SJSA1 (cell line): ENCODE measurements at places on chromosomes 1 and 21. TPM values are rescaled to one million over a fixed set of nuclear protein-coding genes. Genes with fewer than 3 reads are reported as not detected.

- H3K27me3 ChIP-seq, result 0 out of 2 replicates have a peak, but pooled peaks cover 4% of the 10 kb centered on the region
- no peak for DNase-seq
- no peaks in the 10 kb centered on the region for H3K36me3 ChIP-seq
- no peak overlapping the region for H3K4me3 ChIP-seq
- H3K4me1 ChIP-seq, result no peaks in the 10 kb centered on the region
Observed at GRCh38 chr1:242854466-242854865, 330.0 kb upstream of the PLD5 start.

- DNase-seq, result no peak
- H3K36me3 ChIP-seq, result no peaks in the 10 kb centered on the region; the same call in 1 of the 2 replicates
- H3K4me1 ChIP-seq, result peaks cover 12% of the 10 kb centered on the region
Observed at GRCh38 chr1:205272536-205272935, 44.8 kb downstream of the TMCC2 start.

Gene LCE2C
- not detected in 2 replicates for total RNA-seq

Gene TRIM17
- total RNA-seq, result not detected in 2 replicates

Gene KLHDC9
- total RNA-seq, result not detected in 2 replicates

DNA sequence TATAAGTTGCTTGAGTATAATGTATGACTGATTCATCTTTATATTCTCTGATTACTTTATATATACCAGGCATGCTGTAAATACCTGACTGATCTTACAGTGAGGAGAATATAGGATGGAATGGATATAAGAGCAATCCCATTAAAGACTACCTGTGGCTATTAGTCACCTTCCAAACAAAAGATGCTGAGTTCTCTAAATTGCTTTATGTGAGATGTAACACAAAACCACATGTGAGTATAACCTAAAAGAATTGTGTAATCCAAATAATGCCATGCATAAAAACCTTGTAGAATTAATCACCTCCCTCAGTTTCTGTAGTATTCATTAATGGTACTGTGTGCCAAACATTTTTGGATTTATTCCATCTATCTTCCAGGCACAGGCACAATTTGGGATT lies 134.6 kb upstream of the LRRC7 start:
- H3K4me3 ChIP-seq, result no peak overlapping the region
- H3K36me3 ChIP-seq, result no peaks in the 10 kb centered on the region
- H3K27me3 ChIP-seq, result no peaks in the 10 kb centered on the region
- DNase-seq, result no peak

GRCh38 chr21:29332461-29333362 lies 34.0 kb downstream of the BACH1 start:
- peaks cover 45% of the 10 kb centered on the region for H3K36me3 ChIP-seq
- no peaks in the 10 kb centered on the region for H3K27me3 ChIP-seq
- H3K4me3 ChIP-seq, result no peak overlapping the region
- peaks cover 49% of the 10 kb centered on the region for H3K4me1 ChIP-seq

- H3K27me3 ChIP-seq, result no peaks in the 10 kb centered on the region
- H3K4me1 ChIP-seq, result no peaks in the 10 kb centered on the region
- no peak overlapping the region for H3K27ac ChIP-seq
- H3K4me3 ChIP-seq, result no peak overlapping the region
- no peaks in the 10 kb centered on the region for H3K36me3 ChIP-seq
Observed at GRCh38 chr1:111054656-111055055, 85.2 kb downstream of the DRAM2 start.

GRCh38 chr1:73475316-73475870 lies 722.6 kb downstream of the LRRIQ3 start:
- H3K4me1 ChIP-seq, result no peaks in the 10 kb centered on the region
- no peak overlapping the region for H3K4me3 ChIP-seq
- no peak overlapping the region for H3K27ac ChIP-seq
- H3K36me3 ChIP-seq, result no peaks in the 10 kb centered on the region
- no peaks in the 10 kb centered on the region for H3K27me3 ChIP-seq
- no peak for DNase-seq

Gene PAQR6
- total RNA-seq, result 0.16 and 0.32 TPM in 2 replicates

- H3K36me3 ChIP-seq, result no peaks in the 10 kb centered on the region
- no peak overlapping the region for H3K4me3 ChIP-seq
- H3K27me3 ChIP-seq, result no peaks in the 10 kb centered on the region; the same call in 1 of the 2 replicates
- H3K27ac ChIP-seq, result no peak overlapping the region
Observed at GRCh38 chr1:7199077-7199779, 414.0 kb downstream of the CAMTA1 start.

DNA sequence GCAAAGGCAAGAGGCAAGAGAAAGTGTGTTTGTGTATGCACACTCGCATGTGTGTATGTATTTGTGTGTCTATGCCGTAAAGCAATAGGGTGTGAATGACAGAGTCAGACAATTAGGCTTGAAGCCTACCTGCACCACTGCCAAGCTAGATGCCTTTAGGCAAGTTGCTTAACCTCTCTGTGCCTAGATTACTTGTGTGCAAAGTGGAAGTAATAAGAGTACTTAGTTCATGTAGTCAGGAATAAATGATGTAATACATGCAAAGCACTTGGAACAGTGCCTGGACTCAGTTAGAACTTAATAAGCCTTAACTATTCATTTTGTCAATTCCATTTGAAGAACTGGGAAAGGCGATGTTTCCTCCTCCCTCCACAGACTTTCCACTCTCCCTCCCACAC lies 31.7 kb downstream of the LAMB3 start:
- no peak overlapping the region for H3K27ac ChIP-seq
- H3K4me1 ChIP-seq, result no peaks in the 10 kb centered on the region
- no peak for DNase-seq

Gene S100A3
- 0.31 and 2.9 TPM in 2 replicates for total RNA-seq

Gene ZNF593OS
- total RNA-seq, result 0.24 TPM in 1 of 2 replicates, not detected in the other

DNA sequence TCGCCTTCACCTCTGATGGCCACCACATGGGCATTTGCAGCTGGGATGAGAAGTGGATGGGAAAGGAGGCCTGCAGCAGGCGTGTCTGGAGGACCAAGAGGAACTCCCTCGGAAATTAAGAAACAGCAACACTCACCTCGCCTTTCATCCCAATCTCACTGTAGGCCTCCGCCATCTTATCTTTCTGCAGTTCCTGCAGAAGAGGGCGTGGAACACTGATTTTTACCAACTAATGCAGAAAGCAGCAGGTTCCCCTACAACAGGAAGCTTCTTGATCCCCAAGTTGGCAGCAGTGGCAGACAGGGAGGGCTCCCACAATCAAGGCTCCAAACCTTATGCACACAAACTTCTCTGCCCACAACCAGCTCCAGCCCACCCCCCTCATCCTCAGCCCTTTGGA lies 84.4 kb downstream of the CD247 start:
- no peak for DNase-seq
- H3K27ac ChIP-seq, result no peak overlapping the region
- peaks cover 12% of the 10 kb centered on the region for H3K27me3 ChIP-seq
- no peaks in the 10 kb centered on the region for H3K4me1 ChIP-seq
- H3K4me3 ChIP-seq, result no peak overlapping the region

GRCh38 chr21:44377922-44378645 lies 24.7 kb downstream of the TRPM2 start:
- DNase-seq, result no peak
- H3K27me3 ChIP-seq, result 0 out of 2 replicates have a peak, but pooled peaks cover 2% of the 10 kb centered on the region
- H3K36me3 ChIP-seq, result no peaks in the 10 kb centered on the region
- H3K4me3 ChIP-seq, result no peak overlapping the region
- H3K4me1 ChIP-seq, result no peaks in the 10 kb centered on the region
- no peak overlapping the region for H3K27ac ChIP-seq

DNA sequence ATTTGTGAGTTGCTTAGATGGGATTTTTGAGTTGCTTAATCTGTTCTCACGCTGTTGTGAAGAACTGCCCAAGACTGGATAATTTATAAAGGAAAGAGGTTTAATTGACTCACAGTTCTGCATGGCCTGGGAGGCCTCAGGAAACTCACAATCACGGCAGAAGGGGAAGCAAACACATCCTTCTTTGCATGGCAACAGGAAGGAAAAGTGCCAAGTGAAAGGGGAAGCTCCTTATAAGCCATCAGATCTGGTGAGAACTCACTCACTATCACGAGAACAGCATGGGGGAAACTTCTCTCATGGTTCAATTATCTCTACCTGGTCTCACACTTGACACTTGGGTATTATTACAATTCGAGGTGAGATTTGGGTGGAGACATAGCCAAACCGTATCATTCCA lies 10.3 kb downstream of the CLIC6 start:
- no peak overlapping the region for H3K4me3 ChIP-seq
- no peaks in the 10 kb centered on the region for H3K4me1 ChIP-seq
- H3K27me3 ChIP-seq, result no peaks in the 10 kb centered on the region

GRCh38 chr1:80054129-80054528 lies 1047.6 kb upstream of the ADGRL4 start:
- no peaks in the 10 kb centered on the region for H3K27me3 ChIP-seq
- H3K36me3 ChIP-seq, result no peaks in the 10 kb centered on the region
- no peak for DNase-seq
- no peaks in the 10 kb centered on the region for H3K4me1 ChIP-seq
- no peak overlapping the region for H3K27ac ChIP-seq
